ENCODE measurements at places on chromosomes 4 and X.

GRCh38 chrX:118941147-118941546 is 33.3 kb upstream of the LONRF3 start:
- no peak for DNase-seq

DNA sequence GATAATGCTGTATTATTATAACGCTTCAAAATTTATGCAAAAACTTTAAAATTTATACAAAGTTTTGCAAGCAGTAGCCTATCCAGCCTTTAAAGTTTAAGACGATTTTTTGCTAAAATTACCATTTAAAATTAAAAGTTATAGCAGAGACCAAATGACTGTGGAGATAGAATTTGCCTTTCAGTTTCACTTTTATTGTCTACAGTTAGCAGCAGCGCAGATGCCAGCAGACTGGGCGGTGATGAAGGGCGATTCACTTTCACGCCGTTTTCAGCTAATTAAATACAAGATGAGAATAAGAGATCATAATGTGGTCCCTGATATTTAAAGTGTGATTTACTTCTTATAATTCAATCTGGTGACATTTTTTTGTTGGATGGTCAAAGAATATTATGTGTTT is 1381.5 kb upstream of the ADGRL3 start:
- no peak for DNase-seq

- DNase-seq, result no peak
These were observed 51.6 kb upstream of the IL2 start for GRCh38 chr4:122508083-122508482.

GRCh38 chrX:14095702-14096101 is 66.0 kb upstream of the GEMIN8 start:
- DNase-seq, result peak; percentile 56

DNA sequence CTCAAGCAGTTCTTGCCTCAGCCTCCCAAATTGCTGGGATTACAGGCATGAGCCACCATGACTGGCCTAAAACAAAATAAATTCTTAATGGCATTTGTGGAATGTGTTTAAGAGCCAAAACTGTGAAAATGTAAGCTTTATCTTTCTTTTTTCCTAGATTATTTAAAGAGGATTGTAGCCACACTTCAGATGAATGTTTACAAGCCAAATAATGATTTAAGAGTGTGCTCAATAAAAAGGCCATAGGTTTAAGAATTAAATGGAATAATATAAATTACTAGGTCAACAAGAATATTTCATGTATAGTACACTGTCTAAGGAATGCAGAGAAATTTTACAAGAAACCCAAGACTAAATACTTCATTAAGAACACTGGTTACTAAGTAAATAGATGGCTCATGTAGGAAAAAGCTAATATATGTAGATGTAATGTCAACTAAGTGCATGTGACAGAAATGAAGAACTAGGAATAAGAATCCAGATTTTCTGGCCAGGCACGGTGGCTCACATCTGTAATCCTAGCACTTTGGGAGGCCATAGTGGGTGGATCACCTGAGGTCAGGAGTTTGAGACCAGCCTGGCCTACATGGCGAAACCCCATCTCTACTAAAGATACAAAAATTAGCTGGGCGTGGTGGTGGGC is 21.3 kb upstream of the UGDH start:
- DNase-seq, result no peak

DNA sequence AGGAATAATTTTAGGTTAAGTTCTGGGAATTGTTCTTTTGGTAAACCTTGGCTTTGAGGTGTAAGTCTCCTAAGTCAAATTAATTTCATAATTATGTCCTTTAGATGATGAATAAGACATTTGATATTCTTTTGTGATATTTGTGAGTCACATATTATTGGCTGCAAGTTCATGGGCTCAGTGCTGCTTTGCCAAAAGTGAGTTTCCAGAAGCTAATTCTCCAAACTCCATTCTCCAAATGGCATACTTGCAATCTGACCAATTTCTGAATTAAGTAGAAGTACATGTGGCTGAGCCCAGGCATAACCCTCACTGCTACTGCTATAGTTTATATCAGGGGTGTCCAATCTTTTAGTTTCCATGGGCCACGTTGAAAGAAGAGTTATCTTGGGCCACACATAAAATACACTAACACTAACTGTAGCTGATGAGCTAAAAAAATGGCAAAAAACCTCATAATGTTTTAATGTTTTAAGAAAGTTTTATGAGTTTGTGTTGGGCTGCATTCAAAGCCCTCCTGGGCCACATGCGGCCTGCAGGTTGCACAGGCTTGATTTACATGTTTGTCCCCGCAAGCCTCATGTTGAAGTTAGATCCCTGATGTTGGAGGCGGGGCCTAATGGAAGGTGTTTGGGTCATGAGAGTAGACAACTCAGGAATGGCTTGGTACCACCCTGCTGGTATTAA is 196.1 kb downstream of the ZNF330 start:
- no peak for DNase-seq

- DNase-seq, result no peak
These were observed 151.6 kb upstream of the MAP3K15 start for GRCh38 chrX:19666950-19667349.

- DNase-seq, result no peak
These were observed 44.2 kb upstream of the RHOH start for GRCh38 chr4:40152637-40153036.

- peak; percentile 36 for DNase-seq
These were observed 6.6 kb upstream of the CLDN24 start for GRCh38 chr4:183328832-183329231.

GRCh38 chr4:1469043-1469442 is 62.8 kb upstream of the NKX1-1 start:
- no peak for DNase-seq

GRCh38 chrX:6225911-6226595 is 2.6 kb downstream of the NLGN4X start:
- no peak for DNase-seq

DNA sequence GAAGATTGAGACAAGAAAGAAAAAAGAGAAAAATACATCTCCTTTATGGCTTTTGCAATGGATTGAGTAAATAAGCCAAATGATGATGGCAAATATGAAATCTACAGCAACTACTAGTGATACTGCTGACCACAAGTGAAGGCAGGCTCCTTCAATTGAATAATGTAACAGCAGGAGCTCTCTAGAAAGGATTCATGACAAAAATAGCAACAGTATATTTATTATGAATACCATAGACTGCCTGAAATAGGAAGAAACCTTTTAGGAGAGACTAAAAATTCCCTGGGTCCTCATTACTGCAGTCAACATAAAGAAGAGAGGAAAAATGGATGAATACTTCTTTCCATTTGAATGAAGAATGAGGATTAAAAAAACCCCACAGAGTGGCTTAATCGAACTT is 306.8 kb upstream of the ANXA10 start:
- DNase-seq, result no peak

DNA sequence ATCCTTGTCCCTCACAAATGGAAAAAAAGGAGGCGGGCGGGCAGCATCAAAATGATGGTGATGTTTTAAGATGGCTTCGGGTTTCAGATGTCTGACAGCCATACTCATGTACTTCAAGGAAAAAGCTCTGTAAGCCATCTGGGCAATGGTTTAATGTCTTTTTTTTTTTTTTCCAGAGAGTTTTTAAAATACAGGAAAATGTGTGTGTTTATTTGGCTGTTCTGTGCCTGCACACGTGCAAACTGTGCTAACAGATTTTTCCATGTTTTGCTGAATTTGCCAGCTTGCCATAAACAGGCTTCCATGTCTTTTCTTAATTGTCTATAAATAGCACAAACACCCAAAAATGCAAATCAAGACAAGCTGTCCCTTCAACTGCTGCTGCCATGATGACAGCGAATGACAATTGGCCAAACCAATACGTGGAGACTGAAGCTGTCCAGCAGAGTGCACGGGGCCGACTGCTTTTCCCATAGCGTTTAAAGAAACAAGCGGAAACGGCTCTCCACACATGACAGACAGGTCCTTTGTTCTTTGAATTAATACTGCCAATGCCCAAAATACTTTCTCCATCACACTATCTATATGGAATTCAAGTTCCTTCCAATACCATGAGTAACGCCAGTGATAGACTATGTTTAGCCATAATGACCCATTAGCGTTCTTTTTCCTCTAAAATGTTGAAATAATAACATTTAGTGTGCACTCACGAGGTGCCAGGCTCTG is 35.7 kb downstream of the AFAP1 start:
- no peak for DNase-seq

GRCh38 chr4:126812076-126812475 is 820.7 kb upstream of the INTU start:
- no peak for DNase-seq

GRCh38 chr4:10084651-10085358 is 31.8 kb downstream of the WDR1 start:
- no peak for DNase-seq

DNA sequence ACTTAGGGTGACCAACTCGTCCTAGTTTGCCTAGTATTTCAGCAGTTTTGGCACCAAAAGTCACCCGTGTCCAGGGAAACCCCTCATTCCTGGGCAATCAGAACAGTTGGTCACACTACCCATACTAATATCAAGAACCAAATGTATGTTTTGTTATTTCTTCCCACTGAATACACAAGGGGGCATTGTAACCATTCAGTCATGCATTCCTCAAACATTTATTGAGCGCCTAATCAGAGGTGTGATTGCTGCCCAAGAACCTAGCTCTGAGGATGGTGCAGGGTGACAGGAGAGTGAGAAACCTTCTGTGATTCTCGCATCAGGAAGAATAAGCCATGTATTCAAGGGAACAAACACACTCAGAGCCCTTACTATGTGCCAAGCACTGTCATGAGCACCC is 69.8 kb upstream of the RAI2 start:
- no peak for DNase-seq

- no peak for DNase-seq
These were observed 27.5 kb downstream of the ZFYVE28 start for GRCh38 chr4:2390784-2391421.

- DNase-seq, result no peak
These were observed 59.2 kb upstream of the CD99 start for GRCh38 chrX:2631743-2632532.

GRCh38 chrX:74557378-74557777 is 57.0 kb downstream of the RLIM start:
- no peak for DNase-seq

DNA sequence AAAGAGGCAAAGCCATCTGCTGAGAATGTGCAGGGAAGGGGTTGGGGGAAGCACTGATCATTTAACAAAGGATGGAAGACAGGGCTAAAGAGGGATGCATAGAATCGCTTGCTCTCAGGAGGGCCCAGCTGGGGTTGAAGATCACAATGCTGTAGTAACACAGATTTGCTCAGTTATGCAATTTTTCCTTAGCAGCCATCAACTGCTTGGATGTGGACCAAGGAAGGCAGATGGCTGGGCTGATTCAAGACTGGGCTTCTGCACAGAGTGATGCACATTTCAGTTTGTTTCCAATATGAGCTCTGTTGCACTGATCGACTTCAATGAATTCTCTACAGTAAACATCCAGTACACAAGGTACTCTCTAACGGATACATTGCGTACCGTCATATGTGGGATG is 127.8 kb upstream of the TBL1X start:
- DNase-seq, result peak; percentile 48

DNA sequence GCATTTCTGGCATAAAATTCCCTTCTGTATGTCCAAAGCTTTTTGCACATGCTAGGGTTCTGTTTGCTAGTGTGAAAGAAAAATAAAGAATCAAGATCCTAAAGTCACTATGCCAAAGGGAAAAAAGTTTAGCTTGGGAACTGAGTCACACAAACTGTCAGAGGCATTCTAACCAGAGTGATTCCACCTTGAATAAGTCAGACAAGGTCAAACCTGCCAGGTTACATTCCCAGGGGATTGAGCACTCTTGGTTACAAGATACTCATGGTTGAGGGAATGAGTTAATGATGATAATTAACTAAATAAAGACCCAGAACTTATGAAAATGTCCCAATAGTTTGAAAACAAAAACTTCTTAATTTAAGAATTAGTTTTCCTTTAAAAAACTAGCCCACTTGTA is 13.7 kb upstream of the UGT2B17 start:
- DNase-seq, result no peak

DNA sequence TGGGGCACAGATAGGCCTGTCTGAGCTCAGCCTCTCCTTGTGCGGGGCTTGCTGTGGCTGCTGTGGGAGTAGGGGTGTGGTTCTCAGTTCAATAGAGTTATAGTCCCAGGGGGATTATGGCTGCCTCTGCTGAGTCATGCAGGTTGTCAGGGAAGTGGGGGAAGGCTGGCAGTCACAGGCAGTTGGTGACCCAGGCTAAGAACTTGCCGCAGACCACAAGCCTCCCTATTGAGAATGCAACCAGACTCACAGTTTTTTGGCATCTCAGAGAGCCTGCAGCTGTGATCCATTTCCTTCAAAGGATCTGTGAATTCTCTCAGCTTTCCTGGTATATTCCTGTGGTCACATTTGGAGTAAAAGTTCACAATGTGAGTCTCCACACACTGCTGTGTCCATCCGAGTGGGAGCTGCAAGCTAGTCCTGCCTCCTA is 364.9 kb downstream of the ZNF674 start:
- DNase-seq, result peak; percentile 7

DNA sequence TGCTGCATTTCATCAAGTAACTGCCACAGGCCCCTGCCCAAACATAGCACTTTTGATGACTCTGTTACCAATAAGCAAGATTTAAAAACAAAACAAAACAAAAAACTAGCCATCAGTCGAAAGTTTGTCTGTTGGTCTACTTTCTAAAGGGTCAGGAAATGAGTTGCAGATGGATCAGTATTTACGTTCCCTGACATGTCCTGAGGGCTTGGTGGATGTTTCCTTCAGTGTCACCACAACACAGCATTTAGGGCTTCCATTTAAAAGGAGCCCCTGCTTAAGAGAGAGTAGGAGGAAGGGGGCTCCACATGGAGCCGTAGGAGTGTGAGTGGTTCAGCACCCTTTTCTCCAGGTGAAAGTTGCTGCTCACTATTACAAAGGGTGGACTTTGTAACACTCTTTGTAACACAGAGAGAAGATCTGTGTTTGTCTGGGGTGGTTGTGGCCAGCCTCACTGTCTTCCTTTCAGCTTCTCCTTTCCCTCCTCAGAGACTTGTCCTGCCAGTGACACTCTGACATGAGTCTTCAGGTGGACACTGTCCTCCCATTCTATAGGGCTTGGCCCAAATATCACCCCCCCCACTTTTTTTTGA is 167.5 kb upstream of the PDE5A start:
- DNase-seq, result no peak

DNA sequence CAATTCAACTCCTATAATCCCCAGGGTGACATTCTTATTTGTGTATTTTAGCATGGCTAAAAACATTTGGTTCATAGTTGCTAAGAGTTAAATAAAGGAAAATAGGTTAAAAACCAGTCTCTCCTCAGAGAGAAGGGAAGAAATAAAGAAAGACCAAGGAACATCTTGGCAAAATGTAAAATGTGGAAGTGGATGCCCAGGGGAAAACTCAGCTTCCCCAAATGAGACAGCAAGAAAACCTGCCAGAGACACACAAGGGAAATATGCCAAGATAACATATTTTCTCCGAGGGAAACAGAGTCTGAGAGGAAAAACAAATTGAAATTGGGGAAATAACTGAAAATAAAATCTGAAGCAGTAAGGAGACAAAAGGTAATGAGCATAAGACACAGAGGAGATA is 1569.3 kb downstream of the PCDH18 start:
- no peak for DNase-seq

DNA sequence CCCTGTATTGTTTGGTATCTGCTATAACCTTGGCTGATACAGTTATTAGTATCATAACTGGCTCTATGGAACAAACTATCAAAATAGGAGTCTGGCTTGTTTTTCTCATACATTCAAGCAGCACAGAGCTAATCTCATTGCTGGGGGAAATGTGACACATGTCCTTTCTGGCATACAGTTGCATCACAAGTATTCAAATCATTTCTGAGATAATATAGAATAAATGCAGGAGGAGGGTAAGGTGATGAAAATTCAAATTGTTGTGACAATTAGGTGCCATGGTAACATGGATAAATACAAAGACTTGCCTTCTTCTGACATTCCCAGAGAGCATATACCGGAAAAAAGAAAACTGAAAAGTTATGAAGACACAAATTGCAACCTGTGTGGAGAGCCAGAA is 2706.8 kb downstream of the ARAP2 start:
- DNase-seq, result no peak
